ENCODE measurements at places on chromosomes 4 and X.

- no peak for DNase-seq
Observed at GRCh38 chr4:78984593-78984992, 45.4 kb upstream of the PAQR3 start.

- no peak for DNase-seq
Observed at GRCh38 chr4:59175617-59176016, 2024.5 kb upstream of the ADGRL3 start.

DNA sequence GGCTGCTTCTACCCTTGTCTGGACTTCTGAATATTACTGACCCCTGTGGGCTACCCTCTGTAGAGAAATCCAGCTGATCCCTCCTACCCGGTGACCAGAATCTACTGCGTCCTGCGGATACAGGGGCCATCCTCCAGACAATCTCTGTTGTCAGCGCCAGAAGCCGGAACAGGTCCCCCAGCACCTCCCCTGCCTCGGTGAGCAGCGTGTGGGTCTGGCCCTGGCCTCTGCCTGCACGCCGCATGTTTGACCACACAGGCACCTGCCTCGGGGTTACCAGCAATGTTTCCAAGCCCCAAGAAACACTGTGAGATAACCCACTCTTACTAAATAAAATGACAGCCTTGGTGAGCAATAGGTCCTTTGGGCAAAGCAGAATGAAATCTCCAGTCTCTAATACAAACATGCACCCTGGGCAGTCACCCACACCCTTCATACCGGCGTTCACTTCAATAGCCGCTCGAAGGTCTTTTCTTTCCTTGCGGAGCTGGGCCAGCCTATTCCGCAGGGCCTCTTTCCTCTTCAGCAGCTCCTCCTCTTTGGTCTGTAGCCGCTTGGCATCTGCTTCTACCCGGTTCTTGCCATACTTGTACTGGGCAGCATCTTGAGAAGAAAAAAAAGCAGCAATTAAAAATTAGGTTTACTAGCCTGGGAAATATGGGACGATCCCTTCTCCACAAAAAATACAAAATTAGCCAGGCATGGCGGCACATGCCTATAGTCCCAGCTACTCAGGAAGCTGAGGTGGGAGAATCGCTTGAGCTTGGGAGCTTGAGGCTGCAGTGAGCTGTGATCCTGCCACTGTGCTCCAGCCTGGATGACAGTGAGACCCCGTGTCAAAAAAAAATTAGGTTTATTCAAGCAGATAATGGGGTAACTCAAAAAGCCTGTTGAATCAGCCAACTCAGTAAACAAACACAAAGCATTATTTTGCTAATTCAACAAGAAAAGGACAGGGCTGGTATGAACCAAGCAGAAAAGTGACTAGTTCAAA lies 165.1 kb downstream of the AFAP1 start:
- no peak for DNase-seq

GRCh38 chr4:20319825-20320612 lies 68.3 kb downstream of the SLIT2 start:
- DNase-seq = no peak

- DNase-seq = no peak
Observed at GRCh38 chr4:128802680-128803628, 6.5 kb upstream of the JADE1 start.

GRCh38 chrX:136250191-136251040 lies 784 bp downstream of the MAP7D3 start:
- no peak for DNase-seq

- DNase-seq = no peak
Observed at GRCh38 chrX:17443556-17443955, 68.6 kb downstream of the NHS start.

DNA sequence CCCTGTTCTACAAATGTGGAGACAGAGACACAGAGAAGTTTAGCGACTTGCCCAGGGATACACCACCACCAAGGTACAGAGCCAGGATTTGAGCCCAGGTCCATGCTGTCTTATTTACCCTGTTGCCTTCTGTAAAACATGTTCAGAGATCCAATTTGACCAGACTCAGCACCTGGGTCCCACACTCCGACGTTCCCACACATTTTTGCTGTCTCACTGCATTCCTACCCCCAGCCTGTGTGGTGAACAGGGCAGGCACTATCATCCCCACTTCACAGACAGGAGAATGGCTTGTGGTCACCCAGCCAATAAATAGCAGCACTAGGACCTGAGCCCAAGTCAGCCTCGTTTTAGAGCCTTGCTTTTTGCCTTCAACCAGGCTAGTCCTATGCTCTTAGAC lies 102.8 kb downstream of the PJA1 start:
- no peak for DNase-seq

DNA sequence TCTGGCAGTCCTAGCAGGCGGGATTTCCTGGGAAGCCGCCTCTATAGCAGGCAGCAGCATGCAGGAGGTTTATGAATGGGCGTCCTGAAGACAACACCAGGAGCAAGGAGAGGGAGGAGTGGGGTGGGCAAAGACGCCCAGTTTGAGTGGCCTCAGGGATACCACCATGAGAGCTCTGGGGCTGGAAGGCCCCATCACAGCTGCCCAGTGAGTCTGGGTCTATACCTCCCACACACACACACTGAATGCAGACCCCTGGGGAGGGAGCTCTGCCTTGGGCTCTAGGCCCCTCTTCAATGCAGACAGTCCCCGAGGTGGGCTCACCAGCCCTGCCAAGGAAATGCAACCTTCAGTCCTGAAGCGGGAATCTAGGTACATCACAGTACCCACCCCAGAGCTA lies 98.6 kb downstream of the AFAP1 start:
- DNase-seq = no peak

DNA sequence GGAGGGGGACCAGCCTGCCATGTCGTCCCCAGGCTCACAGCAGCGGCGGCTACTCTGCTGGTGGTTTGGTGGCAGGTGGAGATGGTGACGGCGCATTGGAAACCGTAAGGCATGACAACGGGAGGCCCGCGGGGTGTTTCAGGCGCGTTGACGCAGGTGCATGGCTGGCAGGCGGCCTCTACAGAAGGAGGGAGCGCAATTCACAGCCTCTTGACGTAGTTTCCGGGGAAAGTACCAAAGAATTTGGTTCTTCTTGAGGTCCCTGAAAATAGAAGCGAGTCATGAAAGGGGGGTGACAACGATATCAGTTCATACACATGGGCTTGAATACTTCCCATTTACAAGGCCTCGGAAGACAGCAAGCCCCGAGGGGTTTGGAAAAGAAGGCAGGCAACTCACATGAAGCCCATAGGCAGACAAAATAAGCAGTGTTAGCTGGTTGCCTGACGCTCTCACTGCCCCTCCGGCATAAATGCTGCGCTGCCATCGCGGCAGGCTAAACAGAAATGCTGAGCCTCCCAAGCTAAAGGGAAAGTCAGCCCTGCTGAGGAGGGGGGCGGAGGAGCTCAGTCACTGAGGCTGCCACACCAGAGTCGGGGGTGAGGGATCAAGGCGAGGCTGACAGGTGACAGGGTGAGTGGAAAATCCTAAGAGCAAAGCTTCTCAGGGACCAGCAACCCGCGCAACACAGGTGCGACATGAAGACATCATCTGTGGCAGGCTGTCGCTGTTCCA lies 52.3 kb upstream of the PDLIM3 start:
- DNase-seq = no peak

DNA sequence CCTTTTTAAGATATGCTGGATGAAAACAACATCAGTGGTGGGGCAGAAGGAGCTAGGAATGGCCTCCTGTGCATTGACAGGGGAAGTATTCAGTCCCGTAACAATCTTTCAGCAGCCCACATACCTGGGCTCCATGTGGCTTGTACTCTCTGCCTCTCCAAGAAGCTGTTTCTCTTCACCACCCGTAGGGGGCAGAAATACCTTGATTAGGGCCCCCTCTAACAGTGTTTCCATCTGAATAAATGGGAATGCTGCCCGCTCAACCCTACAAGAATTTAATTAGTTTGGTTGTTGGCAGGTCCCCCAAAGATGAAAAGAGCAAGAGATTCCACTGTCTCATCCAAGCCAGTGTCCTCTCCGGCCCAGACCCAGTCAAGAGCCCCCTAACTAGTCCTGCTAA lies 155.2 kb downstream of the SMIM20 start:
- DNase-seq = peak; percentile 39

DNA sequence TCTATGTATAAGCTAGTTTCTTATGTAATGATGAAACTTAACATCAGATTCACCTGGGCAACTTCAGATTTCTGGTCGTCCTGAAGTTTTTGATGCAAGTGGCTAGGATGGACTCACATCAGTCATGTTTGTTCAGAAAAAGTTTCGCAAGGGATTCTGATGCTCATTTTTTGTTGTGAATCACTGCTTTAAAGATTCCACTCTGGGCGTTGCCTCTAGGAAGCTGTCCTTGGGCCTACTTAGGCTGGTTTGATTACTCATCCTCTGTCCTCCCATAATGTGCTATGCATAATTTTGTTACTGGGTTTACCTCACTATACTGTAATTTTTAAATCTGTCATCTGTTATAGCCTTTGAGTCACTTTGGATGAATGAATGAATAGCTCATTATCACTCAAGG lies 30.8 kb downstream of the HERC3 start:
- DNase-seq = no peak

DNA sequence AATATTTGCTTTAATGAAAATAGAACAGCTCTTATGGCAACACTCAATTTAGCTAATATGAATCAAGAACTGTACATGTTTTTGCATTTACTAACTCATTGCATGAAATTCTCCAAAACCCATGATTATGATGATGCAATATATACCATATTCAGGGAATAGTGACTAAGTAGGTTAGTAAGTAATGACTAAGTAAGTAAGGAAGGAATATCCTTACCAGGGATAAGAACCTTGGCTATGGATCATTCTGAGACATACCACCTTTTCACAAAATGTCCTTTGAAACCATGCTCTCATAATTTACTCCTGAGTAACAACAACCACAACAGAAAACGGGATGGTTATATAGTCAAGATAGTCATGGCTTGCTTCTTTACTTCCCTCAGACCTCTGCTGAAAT lies 1513.0 kb downstream of the STIM2 start:
- DNase-seq = no peak

DNA sequence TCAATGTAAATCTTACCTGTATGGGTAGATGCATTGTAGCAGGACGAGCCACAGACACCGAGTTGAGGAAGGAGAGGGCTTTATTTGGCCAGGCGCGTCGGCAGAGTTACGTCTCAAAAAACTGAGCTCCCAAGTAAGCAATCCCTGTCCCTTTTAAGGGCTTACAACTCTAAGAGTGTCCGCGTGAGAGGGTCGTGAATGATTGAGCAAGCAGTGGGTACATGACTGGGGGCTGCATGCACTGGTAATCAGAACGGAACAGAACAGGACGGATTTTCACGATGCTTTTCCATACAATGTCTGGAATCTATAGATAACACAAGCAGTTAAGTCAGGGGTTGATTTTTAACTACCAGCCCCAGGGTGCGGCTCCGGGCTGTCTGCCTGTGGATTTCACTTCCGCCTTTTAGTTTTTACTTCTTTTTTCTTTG lies 524.9 kb upstream of the HTR2C start:
- no peak for DNase-seq

DNA sequence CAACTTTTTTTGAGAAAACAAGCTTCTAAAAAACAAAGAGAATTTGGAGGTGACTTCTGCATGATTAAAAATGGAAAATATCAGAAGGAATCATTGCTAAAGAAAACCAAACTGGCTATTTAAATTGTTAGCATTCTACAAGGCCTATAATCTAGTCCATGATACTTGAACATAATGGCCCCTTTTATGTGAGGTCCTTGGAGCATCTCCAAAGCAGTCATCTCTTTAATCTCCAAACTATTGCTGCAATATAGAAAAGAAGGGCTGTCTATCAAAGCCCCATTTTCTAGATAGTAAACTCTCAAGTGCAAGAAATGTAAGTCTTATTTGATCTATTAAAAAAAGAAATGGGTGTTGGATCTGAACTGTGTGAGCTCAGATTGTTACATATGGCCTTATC lies 615.1 kb downstream of the CENPC start:
- no peak for DNase-seq

DNA sequence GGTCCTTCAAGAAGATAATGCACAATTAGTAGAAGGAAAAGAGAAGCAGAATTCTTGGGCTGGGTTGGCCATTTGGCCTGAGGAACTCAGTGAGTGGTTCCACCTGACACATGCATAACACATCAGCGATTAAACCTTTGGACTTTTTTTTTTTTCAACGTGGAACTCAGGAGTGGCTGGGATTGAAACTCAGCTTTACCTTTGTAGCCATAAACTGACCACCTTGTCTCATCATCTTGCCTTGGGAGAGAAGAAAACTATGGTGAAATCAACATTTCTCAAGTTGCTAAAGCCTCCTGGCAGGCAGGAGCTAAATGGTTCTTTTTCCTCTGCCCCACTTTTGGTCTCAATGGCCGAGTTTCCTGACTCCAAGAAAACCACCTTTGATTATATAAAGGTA lies 16.3 kb downstream of the PTTG2 start:
- DNase-seq = no peak

- DNase-seq = no peak
Observed at GRCh38 chrX:2676794-2677675, 14.1 kb upstream of the CD99 start.

GRCh38 chr4:42344309-42344708 lies 53.0 kb upstream of the SHISA3 start:
- no peak for DNase-seq

GRCh38 chr4:137519406-137519805 lies 12.9 kb downstream of the PCDH18 start:
- no peak for DNase-seq

- no peak for DNase-seq
Observed at GRCh38 chr4:2183394-2183793, 58.5 kb downstream of the HAUS3 start.

DNA sequence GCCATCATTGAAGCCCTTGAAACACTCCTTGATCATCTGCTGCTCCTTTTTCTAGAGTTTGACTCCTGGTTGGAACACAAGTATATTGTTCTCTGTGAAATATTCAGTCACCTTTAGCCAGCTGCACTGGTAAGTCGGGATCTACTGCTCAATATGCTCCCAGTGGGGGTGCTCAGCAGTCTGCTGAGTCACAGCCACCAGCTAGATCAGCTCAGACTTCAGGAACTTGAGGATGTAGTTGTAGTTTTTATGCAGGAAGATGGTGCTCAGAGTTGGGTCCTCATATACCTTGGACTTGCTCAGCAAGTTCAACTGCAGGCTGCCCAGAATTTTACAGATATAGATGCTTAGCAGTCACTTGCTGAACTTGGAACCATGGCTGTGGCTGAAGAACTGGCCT lies 202.5 kb upstream of the RPL34 start:
- no peak for DNase-seq

- DNase-seq = no peak
Observed at GRCh38 chr4:69910016-69910782, 20.7 kb upstream of the CSN1S1 start.

DNA sequence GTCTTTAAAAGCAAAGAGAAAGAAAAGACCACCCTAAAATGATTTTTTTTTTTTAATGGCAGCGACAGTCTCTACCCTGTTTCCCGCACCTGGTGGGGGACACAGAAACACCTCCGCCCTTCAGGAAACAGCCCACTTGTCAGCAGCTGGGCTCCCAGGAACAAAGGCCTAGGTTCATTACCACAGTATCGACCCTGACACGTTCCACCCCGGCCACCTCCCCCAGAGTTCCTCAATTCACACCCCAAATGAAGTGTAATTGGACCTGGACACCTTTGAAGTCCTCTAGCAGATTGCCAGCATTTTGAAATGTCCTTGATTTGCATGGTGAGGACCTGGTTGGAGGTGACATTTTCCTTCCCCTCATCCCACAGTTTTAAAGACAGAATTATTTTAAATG lies 175.0 kb upstream of the BCOR start:
- DNase-seq = no peak
